ENCODE measurements at places on chromosomes 4 and X.

DNA sequence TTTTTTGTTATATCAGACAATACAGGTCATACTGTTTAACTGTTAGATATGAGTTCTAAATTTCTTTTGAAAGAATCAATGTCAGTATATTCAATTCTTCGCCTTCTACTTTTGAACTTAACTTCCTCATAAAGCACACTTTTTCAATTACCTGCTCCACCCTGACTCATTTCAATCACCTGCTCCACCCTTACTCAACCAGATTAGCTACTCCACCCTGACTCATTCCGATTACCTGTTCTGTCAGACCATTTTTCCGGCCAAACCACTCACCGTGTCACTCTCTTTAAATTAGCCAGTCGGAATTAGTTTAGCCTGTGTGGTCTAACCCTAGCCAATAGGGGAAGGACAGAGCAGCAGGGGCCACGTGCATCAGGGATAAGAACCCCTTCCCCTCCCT, 751.8 kb upstream of the POU3F4 start:
- no peak for DNase-seq

GRCh38 chr4:52997132-52997416, 135.0 kb downstream of the RASL11B start:
- no peak for DNase-seq

- DNase-seq: peak; percentile 67
Observed at GRCh38 chrX:23797371-23798128, 14.6 kb downstream of the SAT1 start.

DNA sequence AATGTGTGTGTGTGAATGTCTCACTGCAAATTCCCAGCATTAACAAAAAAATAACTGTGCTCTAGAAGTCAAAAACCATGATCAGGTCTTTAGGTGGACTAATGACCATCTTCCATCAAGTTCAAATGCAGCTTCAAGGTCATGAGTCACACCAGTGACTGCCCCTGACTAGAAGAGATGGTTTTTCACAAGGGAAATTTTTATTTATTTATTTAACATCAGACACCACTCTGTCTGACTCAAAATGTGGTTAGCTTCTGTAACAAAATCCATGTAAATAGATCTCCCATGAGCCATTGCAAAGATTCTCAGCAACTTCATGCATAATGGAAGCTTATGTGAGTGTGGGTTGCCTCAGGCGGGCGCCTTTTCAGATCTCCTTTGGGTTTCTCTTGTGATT, 219.2 kb downstream of the KIT start:
- no peak for DNase-seq

DNA sequence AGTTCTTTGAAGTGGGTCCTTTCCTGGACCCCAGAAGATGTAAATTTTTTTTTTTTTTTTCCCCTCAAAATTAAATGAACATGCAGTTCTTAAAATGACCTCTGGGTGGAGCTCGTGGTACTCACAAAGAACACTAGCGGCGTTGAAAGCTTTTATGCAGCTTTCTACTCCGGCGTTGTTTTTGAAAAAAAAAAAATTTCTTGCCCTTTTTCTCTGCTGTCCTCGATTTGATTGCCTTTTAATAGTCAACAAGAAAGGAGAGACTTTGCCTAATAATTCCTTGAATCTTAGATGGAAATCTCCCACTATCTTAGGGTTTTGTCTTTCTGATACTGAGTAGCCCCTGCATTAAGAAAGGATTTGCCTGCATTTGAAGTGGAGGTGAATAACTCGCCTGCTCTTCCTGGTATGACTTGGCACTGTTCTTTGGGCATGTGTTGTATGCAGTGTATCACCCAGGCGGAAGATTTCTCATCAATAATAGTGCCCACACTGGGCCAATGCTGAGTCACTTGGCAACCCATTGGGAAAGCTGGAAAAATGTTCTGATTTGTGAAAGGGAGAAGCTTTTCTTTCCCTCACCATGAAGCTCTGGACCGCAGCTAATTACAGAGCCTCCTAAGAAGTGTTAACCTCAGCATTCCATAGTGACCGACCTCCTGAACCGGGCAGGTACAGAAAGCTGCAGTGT, 104.0 kb downstream of the PHEX start:
- peak; percentile 51 for DNase-seq

GRCh38 chr4:152937336-152938236, 1.5 kb downstream of the FHDC1 start:
- DNase-seq: peak; percentile 10

DNA sequence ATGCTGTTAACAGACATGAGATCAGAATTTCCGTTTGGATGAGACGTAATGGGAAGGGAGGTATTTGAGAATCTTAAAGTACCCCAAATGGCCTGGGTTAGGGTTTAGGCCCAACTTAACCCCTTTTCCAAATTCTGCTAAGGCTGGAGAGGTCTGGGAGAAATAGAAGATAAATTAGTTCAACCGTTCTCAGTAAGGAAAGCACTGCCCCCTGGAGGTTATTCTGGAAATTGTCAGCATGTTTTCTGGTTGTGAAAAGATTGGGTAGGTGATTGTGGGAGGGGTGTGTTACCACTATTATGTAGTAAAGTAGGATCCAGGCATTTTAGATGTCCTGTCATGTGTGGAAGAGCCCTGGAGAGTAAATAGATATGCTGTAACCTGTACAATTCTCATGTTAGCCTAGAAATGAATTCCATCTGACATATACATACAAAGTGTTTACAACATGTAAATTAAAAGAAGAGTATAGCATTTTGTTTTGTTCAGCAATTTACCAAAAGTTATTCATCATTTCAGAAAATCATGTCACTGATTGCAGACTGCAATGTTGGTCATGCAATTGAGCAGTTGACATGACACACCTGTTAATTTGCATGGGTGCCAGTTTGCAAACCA, 26.8 kb upstream of the GRXCR1 start:
- DNase-seq: no peak

DNA sequence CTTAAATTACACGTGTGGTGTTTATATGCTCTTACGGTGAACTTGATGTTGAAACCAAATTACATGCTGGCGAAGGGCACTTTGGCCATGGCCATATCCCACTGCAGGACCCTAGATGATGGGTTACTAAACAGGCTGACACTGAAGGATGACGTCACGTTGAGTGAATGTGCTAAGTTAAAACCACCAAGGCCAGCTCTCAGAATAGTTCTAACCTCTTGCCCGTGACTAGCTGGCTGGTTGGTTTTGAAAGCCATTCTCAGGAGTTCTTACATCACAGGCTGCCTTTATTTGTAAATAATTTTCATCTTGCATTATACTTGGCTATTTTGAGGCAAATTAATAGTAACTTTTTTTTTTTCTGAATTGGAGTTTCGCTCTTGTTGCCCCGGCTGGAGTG, 41.3 kb upstream of the PHEX start:
- DNase-seq: no peak

DNA sequence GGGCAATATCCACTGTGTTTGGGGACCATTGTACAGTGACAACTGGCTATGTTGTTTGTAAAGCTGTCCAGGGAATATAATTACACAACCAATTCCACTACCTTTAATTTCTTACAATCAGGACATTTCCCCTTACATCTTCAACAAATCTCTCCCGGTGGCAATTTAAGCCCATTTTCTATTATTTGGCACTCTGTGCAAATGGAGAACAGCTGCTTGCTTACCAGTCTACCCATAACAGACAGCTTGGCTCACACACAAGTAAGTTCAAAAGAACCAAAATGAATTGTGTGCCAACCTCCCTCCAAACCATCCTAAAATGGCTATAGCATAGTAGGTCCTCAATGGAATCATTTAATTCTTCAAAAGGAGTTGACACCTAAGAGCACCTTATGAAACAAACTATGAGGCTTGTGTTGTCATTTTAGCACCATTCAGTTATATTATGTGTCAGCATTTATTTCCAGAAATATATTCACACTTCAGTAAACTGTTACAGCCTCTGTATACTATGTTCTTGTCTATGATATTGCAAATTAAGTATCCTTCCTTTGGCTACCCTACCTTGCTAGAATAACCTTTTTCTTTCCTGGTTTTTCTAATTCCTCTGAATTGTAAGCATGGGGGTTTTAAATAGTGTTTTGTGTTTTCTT, 18.4 kb downstream of the GABRA4 start:
- DNase-seq: no peak

- DNase-seq: no peak
Observed at GRCh38 chrX:97740886-97741285, 857.2 kb downstream of the RPA4 start.

- no peak for DNase-seq
Observed at GRCh38 chrX:71922686-71923085, 12.0 kb downstream of the NHSL2 start.

GRCh38 chr4:77454858-77455257, 150.8 kb upstream of the CXCL13 start:
- DNase-seq: no peak

DNA sequence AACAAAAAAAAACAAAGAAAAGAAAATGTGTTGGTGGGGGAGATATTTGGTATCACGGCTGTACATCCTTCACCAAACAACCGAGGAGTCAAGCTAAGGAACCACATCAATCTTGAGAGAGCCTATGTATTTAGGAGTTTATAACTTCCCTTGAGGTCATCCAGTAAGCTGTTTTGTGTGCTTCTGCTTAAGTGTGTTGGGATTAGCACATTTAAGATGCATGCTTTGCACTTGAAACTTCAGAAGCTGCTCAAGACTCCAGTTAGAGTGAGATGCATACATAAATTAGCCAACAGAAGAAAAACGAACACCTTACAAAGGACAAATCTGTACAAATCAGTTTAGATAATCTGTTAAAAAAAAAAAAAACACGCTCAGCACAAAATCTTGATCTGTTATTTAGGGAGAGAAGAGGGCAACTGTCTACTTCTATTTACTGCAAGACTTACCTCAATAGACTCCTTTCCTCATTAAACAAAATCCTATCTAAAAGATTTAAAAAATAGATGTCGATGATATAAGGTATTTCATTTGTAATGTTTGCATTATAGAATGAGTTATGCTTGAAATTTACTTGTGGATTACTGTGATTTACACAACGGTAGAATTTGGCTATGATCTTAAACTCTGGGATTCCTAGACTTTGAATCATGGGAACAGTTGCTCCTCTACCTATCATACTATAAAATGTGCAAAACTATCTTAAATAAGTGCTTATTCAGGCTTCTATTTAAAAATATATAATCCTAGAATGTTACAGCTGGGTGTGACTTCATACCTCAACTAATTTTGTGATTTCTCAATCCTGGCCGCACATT, 53.8 kb upstream of the NAP1L5 start:
- DNase-seq: no peak

- DNase-seq: no peak
Observed at GRCh38 chrX:53249408-53250042, 24.5 kb upstream of the KDM5C start.

- no peak for DNase-seq
Observed at GRCh38 chr4:14650127-14650526, 352.2 kb upstream of the CPEB2 start.

DNA sequence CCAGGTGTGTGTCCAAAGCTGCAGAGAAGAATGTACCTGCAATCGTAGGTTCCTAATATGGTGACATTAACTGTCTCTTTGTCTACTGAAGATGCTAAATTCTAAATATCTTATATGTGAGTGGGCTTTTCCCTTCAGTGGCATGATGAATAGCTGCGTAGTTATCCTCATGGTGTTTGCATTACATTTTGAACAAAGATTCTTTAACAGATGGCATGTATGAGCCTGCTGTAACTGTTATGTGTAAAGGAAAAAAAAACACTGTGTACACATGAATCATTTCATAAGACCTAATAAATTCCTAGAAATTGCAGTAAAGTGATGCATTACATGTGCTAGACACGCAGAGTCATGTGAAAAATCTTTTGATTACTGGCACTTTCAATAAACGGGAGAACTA, 288.0 kb downstream of the SH2D1A start:
- DNase-seq: no peak

- DNase-seq: no peak
Observed at GRCh38 chrX:101252634-101253033, 33.0 kb downstream of the DRP2 start.

- no peak for DNase-seq
Observed at GRCh38 chr4:10204401-10205058, 87.9 kb upstream of the WDR1 start.

DNA sequence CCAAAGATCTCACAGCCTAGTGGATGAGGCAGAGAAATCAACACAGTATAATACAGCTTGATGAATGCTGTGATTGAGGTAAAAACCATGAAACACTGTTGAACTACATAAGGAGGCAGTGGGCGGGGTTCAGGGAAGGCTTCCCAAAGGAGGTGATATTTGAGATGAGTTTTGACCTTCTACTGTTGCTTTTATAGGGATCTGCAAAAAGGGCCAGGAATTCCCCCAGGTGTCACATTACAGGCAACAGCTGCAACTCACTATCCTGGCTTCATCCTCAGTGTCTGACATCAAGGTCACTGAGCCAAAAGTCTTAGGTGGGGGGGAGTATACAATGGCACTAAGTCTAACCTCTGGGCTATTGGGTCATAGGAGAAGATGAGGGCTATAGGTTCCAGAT, 185.7 kb upstream of the NRK start:
- DNase-seq: peak; percentile 12
